NCI-H1694 (cell line): ENCODE measurements at places on chromosomes 5 and 9.
A peak's percentile ranks its signal among the peaks of the same experiment; 100 is the strongest.

DNA sequence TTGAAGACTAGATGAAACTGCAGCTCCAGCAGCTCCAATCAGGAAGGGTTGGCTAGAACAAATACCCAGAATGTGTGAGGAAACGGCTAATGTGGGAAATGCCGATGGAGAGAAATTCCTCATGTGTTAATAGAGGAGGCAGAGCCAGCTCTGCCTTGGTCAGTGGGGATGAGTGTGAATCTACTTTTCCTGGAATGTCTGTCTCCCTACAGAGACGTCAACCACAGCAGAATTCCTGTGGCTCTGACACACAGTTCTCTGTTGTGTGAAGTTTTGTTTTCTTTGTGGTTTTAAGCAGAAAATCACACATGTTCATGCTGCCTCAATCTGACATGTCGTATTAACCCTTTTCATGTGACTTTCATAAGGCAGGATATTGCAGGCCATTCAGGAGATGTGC is 476.6 kb upstream of the WWC1 start:
- no peak for DNase-seq

DNA sequence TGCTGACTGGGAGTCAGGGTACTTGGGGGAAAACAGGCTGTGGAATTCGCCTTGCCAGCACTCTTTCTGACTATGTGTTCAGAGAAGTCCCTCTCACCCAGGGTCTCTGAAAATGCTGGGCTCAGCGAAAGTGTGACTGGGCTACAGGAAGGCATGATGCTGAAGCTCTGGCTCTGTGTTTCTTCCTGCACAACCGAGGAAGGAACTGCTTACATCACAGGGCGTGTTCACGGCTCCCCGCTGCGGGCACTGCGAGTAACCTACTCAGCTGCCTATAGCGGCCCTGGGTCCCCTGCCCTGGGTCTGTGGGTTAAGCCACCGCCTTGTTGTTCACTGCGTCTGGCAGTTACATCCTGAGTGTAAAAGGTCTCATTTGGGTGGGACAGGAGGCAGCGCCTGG is 222.4 kb upstream of the IRX4 start:
- DNase-seq = no peak

DNA sequence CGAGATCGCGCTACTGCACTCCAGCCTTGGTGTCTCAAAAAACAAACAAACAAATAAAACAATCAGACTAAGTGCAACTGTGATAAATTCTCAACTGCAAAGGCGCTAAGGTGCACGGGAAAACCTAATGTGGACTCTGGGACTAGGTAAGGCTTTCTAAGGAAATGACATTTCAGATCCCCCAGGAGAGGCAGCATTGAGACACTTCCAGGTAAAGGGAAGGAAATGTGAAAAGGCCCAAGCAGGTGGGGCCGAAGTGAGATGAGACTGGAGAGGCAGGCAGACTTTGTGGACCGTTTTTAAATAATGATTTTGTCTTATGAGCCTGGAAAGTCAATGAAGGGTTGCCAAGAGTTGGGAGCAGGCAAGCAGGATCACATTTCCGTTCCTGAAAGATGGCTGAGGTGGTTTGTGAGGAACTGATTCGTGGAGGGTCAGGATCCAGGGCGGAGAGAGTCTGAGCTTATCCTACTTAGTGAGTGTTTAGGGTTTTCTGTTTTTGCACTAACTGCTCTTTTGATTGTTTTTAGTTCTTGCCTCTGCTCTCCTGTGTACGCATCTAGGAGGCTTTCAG is 2.0 kb upstream of the APBA1 start:
- no peak for DNase-seq

DNA sequence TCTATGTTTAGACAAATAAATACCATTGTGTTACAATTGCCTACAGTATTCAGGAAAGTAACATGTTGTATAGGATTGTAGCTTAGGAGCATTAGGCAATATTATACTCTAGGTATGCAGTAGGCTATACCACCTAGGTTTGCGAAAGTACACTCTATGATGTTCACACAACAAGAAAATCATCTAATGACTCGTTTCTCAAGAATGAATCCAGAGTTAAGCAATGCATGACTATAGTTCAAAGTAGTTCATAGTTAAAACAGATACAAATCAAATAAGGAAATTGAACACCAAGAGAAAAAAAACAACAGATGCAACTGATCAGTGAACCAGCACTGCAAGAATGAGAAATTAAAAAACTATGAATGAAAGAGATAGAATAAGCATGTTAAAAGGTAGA is 27.6 kb upstream of the ABLIM3 start:
- DNase-seq = no peak

DNA sequence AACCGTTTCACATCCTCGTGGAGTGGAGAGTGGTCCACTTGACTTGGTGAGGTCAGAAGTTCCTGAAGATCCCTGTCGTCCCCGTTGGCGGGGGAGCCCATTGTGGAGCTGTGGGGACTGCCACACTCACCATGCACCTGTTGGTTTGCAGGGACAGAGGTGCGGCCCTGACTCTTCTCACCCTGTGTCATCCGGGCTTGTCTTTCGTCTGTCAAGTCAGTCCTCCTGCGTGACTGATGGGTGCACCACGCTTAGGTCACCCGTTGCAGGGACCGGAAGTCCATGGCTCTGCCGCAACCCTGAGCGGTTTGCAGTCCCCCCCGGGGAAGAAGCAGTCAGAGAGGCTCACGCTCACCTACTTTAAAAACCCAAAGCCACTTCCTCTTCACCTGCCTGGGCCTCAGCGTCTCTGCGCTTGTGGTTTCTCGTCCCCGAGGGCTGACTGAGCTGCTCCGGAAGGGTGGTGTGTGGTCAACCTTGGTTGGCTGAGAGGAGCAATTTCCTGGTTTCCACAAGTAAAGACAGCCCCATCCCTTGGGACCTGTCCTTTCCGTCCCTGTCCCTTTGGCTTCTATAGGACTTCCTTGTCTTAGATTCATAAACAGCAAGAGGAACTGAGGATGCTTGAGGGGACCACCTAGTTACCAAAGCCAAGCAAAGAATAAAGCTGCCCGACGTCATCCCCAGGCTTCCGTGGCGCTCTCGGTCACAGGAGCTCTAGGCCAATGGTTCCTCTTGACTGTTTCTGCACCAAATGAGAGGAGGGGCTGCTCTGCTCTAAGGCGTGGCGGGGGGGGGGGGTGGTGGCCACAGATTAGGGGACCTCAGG is 53.2 kb downstream of the USP20 start:
- no peak for DNase-seq

DNA sequence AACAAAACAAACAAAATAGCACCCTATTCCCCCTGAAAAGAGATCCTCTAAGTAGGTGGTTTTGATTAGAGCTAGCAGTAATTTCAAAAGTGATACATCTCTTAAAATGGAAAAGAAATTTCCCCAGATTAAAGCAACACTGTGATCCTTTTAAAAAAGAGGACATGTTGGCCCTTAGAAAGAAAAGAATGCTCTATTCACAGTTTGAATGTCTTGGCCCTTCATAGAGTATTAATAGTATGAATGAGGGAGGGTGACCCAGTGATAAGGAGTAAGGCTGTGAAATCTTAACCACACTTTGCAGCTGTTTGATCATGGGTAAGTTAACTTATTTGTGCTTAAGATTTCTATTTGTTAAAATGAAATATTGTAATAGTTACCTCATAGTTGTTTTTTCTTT is 467.7 kb upstream of the MEF2C start:
- DNase-seq = no peak

- peak; percentile 6 for DNase-seq
Observed at GRCh38 chr5:95283761-95284571, 928 bp downstream of the MCTP1 start.

- DNase-seq = peak; percentile 78
Observed at GRCh38 chr9:137458194-137459151, 661 bp downstream of the NSMF start.

DNA sequence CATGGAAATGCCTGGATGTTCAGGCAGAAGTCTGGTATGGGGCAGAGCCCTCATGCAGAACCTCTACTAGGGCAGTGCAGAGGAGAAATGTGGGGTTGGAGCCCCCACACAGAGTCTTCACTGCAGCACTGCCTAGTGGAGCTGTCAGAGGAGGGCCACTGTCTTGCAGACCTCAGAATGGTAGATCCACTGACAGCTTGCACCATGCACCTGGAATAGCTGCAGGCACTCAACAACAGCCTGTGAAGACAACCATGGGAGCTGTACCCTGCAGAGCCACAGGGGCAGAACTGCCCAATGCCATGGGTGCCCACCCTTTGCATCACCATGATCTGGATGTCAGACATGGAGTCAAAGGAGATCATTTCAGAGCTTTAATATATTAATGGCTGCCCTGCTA is 36.9 kb downstream of the TRIP13 start:
- no peak for DNase-seq

DNA sequence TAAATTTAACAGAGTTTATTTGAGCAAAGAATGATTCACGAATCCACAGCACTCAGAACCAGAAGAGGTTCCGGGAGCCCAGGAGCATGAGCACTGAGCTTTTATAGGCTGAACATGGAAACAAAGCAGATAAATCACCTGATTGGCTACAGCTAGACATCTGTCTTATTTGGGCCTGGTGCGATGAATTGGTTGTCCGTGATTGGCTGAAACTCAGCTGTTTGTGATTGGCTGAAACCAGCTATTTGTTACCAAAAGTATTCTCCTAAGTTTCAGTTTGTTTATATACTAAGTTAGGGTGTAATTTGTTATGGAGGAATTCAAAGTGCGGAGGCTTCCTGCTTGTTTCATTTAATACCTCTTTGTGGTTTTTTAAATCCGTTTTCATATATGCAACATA is 15.8 kb upstream of the LCP2 start:
- DNase-seq = no peak

GRCh38 chr5:179139936-179140235 is 79.7 kb downstream of the ZNF354C start:
- DNase-seq = no peak

GRCh38 chr5:55634209-55634805 is 77.8 kb downstream of the SLC38A9 start:
- DNase-seq = no peak

DNA sequence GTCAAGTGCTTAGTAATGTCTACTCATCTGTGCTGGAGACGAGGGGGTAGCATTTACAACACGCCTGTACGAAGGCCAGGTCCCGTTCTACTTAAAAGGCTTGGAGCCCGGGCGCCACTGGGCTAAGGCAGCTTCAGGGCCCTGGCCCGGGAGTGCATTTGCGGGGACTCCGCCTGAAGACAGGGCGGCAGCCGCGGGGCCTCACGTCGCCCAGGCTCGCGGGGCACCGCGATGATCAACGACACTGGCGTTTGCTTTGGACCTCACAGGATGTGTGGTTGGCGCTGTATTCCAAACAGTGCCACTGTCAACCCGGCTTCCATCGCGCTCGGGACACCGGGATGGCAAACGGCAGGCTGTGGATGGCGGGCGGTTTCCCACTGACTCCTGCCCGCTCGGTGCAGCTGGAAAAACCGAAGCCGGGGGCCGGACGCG is 1.1 kb upstream of the TENT4A start:
- DNase-seq = peak; percentile 33

DNA sequence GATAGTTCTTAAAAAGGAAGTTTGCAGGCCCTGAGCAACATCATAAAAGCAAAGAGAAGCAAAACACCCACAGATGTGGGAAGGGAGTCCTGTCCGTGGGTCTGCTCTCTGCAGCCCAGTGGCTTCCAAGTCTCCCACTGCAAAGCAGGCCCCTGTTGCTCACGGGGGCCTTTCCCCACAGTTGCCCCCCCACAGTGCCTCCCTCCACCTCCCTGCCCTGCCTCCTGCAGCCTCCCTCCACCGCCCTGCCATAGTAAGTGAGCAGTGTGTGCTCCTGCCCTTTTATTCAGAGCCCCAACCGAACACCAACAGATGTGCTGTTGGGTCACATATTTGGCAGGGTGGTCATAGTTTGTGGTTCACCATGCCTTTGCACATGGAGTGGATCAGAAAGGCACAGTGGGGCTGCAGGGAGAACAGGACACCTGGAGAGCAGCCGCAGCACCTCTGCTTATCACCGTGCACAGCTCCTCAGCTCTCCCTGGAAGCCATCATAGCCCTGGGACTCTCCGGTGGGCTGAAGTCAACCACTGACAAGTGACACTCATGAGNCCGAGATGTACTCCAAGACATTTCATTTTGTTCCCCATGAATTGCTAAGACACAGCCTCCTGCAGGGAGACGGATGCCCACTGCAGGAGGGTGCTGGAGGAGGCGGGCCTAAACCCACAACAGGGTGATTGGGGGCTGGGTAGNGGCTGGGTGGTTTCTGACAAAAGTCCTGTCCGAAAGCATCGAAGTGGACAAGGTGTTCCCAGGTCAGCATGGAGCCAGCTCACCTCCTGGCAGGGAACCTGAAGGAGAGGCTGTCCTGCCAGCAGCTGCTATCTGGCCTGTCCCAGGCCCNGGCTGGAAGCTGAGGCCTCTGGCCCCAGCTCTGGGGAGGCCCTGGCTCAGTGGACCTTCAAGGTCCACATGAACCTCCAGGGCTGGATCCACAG is 278.9 kb downstream of the GADD45G start:
- no peak for DNase-seq

- no peak for DNase-seq
Observed at GRCh38 chr5:169149317-169149716, 151.6 kb downstream of the SLIT3 start.

- DNase-seq = no peak
Observed at GRCh38 chr5:149015126-149015525, 47.7 kb downstream of the SH3TC2 start.

DNA sequence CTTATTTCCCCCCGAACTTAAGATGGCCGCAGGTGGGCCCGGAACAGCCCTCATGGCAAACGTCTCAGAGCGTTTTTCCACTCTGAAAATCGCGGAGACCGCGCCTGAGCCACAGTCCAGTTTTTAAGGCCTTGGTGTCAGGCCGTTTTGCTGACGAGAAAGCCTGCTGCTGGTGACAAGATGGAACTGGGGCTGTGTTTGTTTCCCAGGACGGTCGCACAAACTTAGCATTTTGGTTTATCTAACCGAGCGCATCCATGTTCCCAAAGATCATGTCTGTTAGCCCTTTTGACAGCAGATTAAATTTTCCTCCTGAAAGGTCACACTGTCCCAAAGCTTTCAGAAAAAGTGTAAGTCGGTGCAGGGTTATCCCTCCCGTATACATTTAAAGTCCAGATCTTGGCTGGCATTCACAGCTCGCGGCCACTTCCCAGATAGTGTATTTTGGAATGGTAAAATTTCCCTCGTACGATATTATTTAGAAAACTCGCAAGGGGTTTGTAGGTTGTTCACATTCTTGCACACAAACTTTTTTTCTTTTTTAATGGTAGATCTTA is 812 bp downstream of the SREK1 start:
- peak; percentile 54 for DNase-seq

- DNase-seq = no peak
Observed at GRCh38 chr5:92969781-92970237, 611.2 kb downstream of the NR2F1-AS1 start.

GRCh38 chr5:61603211-61603908 is 271.3 kb downstream of the ZSWIM6 start:
- no peak for DNase-seq

DNA sequence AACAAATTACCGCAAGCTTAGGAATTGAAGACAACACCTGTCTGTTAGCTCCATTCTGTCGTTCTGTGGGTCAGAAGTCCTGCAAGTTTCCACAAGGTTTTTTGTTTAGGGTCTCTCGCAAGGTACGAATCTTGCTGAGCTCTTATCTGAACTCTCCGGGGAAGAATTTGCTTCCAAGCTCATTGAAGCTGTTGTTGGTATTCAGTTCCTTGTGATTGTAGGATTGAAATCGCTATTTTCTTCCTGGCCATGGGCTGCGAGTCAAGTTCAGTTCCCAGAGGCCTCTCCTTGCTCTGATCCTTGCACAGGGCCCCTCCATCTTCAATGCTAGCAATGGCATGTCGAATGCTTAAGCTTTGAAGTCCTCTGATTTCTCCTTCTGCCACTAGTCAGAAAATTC is 53.5 kb upstream of the CNTLN start:
- no peak for DNase-seq
